ENCODE measurements at places on chromosomes 16 and 17. TPM values are rescaled to one million over a fixed set of nuclear protein-coding genes. Genes with fewer than 3 reads are reported as not detected.

- no peaks in the 10 kb centered on the region for H3K36me3 ChIP-seq
- no peak overlapping the region for H3K27ac ChIP-seq
- peaks cover under 1% of the 10 kb centered on the region for H3K27me3 ChIP-seq
- H3K4me1 ChIP-seq = no peaks in the 10 kb centered on the region
- no peak overlapping the region for H3K4me3 ChIP-seq
Observed at GRCh38 chr17:50206604-50207293, 5.3 kb upstream of the COL1A1 start.

RBFOX1 gene
- 0.98 TPM for total RNA-seq

GRCh38 chr17:28992625-28993600 lies 12.9 kb downstream of the SEZ6 start:
- no peak overlapping the region for H3K27ac ChIP-seq
- H3K4me1 ChIP-seq = no peaks in the 10 kb centered on the region
- DNase-seq = no peak
- no peaks in the 10 kb centered on the region for H3K36me3 ChIP-seq

DNA sequence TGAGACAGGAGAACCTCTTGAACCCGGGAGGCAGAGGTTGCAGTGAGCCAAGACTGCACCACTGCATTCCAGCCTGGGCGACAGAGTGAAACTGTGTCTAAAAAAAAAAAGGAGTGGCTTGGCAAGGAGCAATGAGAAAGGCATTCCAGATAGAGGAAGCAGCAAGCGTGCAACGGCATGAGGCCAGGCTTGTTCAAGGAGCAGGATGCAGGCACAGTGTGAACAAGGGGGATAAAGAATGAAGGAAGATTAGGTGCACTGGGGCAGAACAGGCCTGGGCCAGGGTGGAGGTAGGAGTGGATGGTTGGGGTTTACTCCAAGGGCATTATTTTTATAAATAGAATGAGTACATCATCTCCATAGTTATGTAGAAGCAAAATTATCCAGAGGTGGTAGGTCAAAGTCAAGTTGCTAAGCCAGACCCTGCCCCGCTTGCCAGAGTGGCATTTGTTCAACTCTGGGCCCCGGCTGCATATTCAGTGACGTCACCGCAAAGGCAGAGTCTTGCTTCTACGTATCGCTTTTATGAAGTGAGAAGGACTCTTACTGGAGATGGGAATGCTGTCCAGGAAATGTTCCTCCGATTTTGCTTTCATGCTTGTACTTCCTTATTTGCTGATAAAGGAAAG lies 100.2 kb downstream of the KATNIP start:
- H3K4me3 ChIP-seq = no peak overlapping the region
- DNase-seq = peak; percentile 18
- H3K36me3 ChIP-seq = no peaks in the 10 kb centered on the region
- H3K27ac ChIP-seq = no peak overlapping the region
- no peaks in the 10 kb centered on the region for H3K27me3 ChIP-seq

PHKB gene
- total RNA-seq = 198 TPM

DNA sequence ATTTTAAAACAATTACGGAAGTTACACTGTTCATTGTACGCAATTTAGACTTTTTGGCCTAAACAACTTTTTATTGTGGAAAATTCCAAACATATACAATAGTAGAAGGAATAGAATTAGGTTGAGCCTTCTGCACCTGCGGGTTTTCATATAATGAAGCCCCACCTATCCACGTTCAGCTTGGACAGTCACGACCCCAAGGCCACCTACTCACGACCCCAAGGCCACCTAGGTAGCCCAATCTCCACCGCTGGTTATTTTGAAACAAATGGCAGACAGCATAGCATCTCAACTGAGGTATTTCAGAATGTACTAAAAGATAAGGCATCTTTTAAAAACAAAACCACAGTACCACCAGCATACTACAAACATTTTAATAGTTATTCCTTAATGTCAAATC lies 631 bp downstream of the NLRC5 start:
- no peak for DNase-seq
- peak overlapping the region; percentile 73 for H3K27ac ChIP-seq
- no peaks in the 10 kb centered on the region for H3K27me3 ChIP-seq
- peak overlapping the region; percentile 96 for H3K4me3 ChIP-seq
- H3K4me1 ChIP-seq = peaks cover 24% of the 10 kb centered on the region
- no peaks in the 10 kb centered on the region for H3K36me3 ChIP-seq

HIGD1B gene
- total RNA-seq = not detected

DNA sequence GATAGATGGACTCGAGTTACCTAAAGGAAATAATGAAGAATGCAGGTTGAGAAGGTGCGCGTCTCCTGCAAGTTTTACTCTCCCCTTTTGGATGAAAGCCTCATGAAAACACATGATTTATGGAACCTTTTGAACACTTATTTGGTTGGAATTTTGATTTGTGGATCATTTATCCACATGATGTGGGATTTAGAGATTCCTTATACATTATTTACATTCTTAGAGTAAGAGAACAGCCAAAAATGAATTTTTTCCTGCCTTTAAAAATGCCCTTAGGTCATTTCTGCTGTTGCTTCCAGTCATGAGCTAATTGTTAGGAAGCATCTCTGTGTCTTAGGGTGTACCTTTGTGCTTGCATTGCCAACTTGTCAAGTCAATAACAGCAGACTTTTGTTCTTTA lies 99.9 kb downstream of the RPTOR start:
- no peak for DNase-seq
- no peaks in the 10 kb centered on the region for H3K36me3 ChIP-seq
- H3K4me1 ChIP-seq = peaks cover 4% of the 10 kb centered on the region
- H3K4me3 ChIP-seq = no peak overlapping the region

- H3K4me3 ChIP-seq = no peak overlapping the region
- H3K4me1 ChIP-seq = no peaks in the 10 kb centered on the region
- H3K36me3 ChIP-seq = no peaks in the 10 kb centered on the region
- DNase-seq = no peak
- H3K27ac ChIP-seq = no peak overlapping the region
- no peaks in the 10 kb centered on the region for H3K27me3 ChIP-seq
Observed at GRCh38 chr16:57959804-57960203, 11.1 kb downstream of the CNGB1 start.

DNA sequence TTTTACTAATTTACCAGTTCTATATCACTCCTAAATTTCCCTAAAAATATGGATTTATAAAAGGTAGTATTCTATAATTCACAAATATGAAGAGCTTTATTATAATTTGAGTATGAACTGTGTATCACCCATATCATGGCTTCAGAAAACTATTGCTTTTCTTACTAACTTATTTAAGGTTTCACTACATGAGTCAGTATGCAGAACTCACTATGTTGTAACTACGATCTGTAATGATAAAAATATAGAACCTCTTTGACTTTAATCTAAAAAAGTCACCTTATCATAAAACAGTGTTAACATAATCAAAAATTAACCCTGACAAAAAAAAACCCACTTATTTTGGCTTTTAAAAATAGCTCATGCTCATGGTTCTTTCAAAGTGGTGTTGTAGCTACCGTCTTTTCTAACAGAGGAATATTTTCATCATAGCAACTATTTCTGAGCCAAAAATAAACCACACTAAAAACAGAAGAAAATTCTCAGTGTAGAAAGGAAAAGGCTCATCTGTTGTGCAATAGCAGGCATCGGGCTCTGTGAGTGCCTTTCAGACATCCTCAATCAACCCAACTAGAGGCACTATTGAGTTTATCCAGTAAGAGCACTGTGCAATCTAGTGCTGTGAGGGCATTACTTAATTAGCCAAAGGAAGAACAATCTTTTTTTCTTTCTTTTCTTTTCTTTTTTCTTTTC lies 42.1 kb downstream of the ITGAM start:
- H3K27ac ChIP-seq = no peak overlapping the region
- H3K4me3 ChIP-seq = no peak overlapping the region
- H3K27me3 ChIP-seq = no peaks in the 10 kb centered on the region

DNA sequence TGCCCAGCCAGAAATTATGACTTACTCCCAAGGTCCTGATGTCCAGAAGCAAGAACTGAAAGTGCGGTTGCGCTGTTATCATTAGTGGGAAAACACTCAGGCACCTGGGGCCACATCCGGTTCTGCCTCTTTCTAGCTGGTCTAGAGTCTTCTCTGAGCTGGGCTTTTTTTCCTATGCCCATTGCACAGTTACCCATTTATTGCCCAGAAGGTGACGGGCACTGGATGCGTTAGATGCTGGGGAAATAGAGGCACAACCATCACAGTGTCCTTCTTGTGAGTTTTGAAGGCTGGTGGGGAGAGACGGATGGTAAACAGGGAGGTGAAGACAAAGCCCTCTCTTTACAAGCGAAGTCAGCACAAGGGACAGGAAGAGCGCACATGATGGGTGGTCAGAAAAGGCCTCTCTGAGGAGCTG lies 37.7 kb downstream of the PLCG2 start:
- H3K4me1 ChIP-seq = peaks cover 6% of the 10 kb centered on the region
- no peaks in the 10 kb centered on the region for H3K27me3 ChIP-seq
- H3K36me3 ChIP-seq = no peaks in the 10 kb centered on the region
- no peak for DNase-seq

GRCh38 chr17:81438688-81439087 lies 43.4 kb downstream of the BAHCC1 start:
- no peak for DNase-seq
- H3K36me3 ChIP-seq = no peaks in the 10 kb centered on the region
- H3K27ac ChIP-seq = no peak overlapping the region
- no peaks in the 10 kb centered on the region for H3K27me3 ChIP-seq
- H3K4me3 ChIP-seq = no peak overlapping the region

- no peak overlapping the region for H3K4me3 ChIP-seq
- peaks cover 12% of the 10 kb centered on the region for H3K4me1 ChIP-seq
- H3K36me3 ChIP-seq = no peaks in the 10 kb centered on the region
- no peaks in the 10 kb centered on the region for H3K27me3 ChIP-seq
Observed at GRCh38 chr17:48012151-48012520, 25.5 kb downstream of the COPZ2 start.

DNA sequence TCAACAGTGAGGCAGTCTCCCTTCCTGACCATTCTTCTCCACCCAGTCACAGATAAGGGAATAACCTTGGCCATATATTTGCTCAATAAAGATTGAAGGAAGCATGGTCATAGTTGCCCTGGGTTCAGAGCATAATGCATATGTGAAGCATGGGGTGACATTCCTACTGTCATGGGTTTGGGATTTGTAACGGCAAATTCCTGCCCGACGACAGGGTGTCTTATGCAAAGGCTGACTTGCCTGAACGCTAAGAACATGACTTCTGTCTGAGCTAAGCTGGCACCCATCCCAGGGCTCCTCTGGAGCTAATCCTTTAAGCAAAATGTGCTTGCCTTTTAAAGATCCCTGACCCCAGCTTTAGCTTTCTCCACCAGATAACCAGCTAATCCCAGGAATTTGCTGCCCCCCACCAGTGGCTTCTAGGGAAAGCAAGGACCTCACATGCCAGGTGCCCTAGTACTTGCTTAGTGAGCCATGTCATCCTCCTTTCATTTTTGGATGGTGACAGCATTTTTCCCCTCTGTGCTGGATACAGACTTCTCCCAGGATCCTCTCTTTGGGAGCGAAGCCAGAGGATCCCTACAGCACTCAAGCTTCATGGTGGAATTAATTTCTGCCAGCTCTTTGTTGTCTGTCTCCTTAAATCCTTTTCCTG lies 11.7 kb downstream of the SLC7A6OS start:
- peak; percentile 64 for DNase-seq
- H3K27me3 ChIP-seq = no peaks in the 10 kb centered on the region
- H3K4me1 ChIP-seq = peaks cover 20% of the 10 kb centered on the region
- H3K27ac ChIP-seq = peak overlapping the region; percentile 60

DNA sequence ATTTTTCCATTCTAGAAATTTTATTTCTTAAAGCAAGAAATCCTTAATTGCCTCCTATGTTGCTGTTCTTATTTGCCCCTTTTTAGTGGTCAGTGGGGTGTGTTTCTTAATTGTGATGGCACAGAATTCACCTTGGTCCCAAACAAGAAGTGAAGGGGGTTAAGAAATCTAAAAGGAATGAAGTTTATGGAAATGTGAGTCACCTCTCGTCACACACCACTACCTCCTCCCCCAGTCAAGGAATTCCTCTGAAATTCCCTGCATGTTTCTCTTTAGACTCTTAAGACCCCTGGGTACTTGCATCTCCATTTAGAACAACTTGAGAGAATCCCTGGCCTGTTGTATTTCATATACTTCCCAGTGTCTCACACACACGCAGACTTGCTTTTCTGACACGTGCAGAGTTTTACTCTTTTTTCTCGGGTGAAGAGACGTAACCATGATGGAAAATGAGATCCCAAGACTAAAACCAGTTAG lies 247.4 kb downstream of the PRKCA start:
- peaks cover 6% of the 10 kb centered on the region for H3K4me1 ChIP-seq
- DNase-seq = no peak
- no peak overlapping the region for H3K4me3 ChIP-seq
- H3K27me3 ChIP-seq = no peaks in the 10 kb centered on the region
- H3K27ac ChIP-seq = no peak overlapping the region

DNA sequence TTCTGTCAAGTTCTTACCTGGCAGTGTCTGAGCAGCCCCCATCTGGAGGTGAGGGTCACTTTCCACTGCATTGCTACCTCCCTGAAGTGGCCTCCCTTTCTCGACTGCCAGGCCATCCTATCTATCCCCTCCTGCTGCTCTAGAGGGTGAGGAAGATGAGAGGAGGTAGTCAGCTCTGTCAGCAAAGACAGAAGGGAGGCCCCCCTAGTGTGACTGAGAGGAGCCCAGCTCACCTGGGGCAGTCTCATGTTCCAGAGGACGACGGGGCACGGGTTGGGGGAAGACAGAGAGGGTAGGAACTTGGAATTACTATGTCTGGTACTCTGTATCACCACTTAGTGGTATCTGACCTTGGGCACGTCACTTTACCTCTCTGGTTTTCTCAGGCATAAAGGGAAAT lies 22.0 kb downstream of the MYO19 start:
- no peak for DNase-seq
- no peak overlapping the region for H3K4me3 ChIP-seq
- H3K27ac ChIP-seq = no peak overlapping the region
- H3K4me1 ChIP-seq = no peaks in the 10 kb centered on the region
- H3K27me3 ChIP-seq = no peaks in the 10 kb centered on the region
- peaks cover 3% of the 10 kb centered on the region for H3K36me3 ChIP-seq

- no peak overlapping the region for H3K27ac ChIP-seq
- H3K4me1 ChIP-seq = no peaks in the 10 kb centered on the region
- no peaks in the 10 kb centered on the region for H3K36me3 ChIP-seq
- no peak overlapping the region for H3K4me3 ChIP-seq
Observed at GRCh38 chr16:84454611-84455010, 49.8 kb downstream of the MEAK7 start.

SLC5A10 gene
- total RNA-seq = not detected

SCGB1C2 gene
- total RNA-seq = not detected

All from thyroid gland (tissue), 4 donors.